Fibroblast of the aortic adventitia (primary cell): ENCODE measurements at places on chromosomes 6 and 20.

DNA sequence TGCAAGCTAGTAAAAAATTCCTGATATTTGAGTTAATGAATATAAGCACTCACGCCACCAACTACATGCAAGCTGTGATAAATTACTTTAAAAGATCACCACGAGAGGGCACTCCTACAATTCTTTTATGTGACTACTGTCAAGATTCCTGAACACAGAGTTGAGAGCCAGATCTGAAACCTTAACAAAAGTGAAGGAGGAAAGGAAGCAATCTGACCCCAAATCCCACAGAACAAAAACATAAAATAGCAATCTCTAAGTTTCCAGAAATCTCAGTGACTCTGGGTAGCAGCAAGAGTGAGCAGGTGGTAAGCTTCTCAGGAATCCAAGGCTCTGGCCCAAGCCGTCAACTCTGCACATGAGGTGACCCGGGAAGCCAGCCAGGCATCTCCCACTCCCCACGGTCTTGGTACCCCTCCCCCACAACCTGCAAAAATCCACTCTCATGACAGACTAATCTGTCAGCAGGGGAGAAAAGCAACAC lies 55.1 kb downstream of the STAU1 start:
- DNase-seq: peak; percentile 90

GRCh38 chr20:51446656-51447055 lies 95.9 kb downstream of the NFATC2 start:
- peak; percentile 66 for DNase-seq

GRCh38 chr6:166466178-166467122 lies 83.7 kb upstream of the MPC1 start:
- peak; percentile 98 for DNase-seq

DNA sequence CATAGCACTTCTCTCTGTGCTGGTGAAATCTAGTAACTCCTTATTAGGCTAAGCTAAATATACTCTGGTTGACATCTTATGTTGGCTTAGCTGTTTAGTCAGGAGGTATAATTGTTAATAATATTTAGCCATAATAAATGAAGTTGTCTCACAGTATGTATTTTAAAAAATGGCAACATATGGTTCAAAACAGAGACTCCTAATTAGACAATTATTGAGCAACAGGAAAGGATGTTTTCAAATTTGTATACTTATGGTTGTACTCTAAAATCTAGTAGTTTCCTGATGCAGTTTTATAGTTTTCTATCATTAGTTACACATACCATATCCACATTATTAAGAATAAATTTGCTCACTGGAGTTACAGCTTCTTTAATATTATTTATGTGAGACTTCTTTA lies 150.2 kb downstream of the BCKDHB start:
- DNase-seq: no peak

DNA sequence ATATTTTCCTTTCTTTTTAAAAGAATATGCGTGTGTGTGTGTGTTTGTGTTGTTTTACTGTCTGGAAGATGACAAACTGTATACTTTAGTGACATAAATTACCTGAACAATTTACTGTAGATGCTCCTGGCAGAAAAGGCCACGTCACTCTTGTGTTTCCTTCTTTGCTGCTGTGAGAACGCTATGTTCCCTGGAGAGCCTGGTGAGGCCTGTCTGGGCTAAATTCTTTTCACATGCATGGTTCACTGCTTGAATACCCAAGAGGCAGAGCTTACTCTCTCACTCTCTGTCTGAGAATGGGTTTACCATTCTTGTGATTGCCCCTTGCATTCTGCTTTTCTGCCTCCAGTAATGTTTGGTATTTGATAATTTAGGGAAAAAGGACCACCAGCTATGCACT lies 64.3 kb downstream of the EDN1 start:
- DNase-seq: peak; percentile 57

DNA sequence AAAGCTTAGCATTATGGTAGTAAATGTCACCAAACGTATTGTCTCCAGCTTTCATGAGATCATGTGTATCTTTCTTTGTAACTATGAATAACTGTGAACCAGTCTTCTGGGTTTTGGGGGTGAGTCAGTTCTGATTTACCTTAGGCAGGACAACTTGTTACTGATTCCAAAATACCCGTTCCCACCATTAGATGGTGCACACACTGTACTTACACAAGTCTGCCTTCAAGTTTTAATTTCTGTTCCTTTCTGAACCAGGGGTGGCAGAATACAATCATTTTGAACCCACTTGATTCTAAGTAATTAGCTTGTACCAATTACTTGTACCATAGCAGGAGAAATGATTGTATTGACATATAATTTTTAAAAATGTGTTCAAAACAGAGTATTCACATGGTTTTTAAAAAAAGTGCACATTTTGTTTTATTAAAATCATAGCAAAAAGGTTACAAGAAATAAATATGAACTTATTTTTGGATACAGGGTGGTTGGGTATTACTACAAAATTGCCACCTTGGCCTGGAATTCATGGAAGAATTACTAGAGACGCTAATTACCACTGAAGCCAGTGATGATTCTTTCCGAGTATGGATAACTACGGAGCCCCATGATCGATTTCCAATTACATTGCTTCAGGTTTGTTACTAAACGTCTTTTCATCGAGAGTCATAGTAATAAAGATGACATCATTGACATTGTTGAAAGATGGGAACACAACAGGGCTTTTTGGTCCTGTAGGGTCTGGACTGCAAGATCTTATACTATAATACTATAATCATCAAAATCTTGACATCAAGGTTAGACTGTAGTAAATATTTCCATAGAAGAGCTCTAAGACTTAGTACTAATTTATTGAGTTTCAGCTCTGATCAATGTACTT lies 75.2 kb upstream of the GLP1R start:
- peak; percentile 81 for DNase-seq

- no peak for DNase-seq
Observed at GRCh38 chr20:33178726-33179125, 10.8 kb downstream of the BPIFA2 start.

GRCh38 chr6:100456908-100457235 lies 7.8 kb downstream of the SIM1 start:
- DNase-seq: no peak

GRCh38 chr6:130720076-130720715 lies 107.0 kb upstream of the SMLR1 start:
- DNase-seq: peak; percentile 89
